ENCODE measurements at places on chromosomes 6 and 20.

DNA sequence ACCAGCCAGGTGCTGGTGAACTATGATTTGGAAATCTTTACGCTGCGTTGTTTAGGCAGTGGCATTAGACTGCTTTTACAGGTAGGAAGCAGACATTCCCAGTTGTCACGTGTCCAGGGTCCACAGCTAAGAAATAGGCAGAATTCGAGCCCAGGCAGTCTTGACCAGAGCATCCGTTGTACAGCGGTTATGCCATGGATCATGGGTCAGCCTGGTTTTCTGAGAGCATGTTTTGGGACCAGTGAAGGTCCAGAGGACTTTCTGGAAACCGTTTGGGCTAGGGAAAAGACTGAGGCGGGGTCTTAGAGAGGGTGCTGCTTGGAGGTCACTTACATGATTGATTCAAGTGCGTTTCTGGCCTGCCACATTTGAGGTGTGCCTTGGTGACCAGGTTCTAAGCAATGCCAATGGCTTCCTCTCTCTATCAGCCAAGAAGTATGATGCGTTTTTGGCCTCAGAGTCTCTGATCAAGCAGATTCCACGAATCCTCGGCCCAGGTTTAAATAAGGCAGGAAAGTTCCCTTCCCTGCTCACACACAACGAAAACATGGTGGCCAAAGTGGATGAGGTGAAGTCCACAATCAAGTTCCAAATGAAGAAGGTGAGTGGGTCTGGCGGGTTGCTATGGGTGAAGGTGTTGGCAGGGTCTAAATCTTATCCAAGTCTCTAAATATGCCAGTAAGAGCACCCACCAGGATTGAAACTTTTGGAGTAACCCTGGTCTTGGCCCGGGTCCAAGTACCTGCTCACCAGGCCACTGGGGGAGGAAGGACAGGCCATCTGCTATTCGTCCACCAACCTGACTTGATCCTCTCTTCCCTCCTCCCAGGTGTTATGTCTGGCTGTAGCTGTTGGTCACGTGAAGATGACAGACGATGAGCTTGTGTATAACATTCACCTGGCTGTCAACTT, 1.8 kb downstream of the RPL10A start:
- DNase-seq: no peak

GRCh38 chr6:147382945-147383554, 125.4 kb upstream of the SAMD5 start:
- DNase-seq: no peak

- no peak for DNase-seq
Observed at GRCh38 chr20:21529863-21530262, 16.0 kb upstream of the NKX2-2 start.

- DNase-seq: no peak
Observed at GRCh38 chr6:110341663-110342596, 16.2 kb downstream of the METTL24 start.

- DNase-seq: no peak
Observed at GRCh38 chr6:43082806-43083655, 6.9 kb downstream of the PTK7 start.

All from activated T-cell treated with anti-CD3 and anti-CD28 coated beads for 48 hours (primary cell).